Stimulated activated CD4-positive, alpha-beta T cell treated with anti-CD3 and anti-CD28 coated beads, Interleukin-1b, Interleukin-23, amount 100 ng/mL, for 1 hour (primary cell): ENCODE measurements at places on chromosomes 3 and 15.

DNA sequence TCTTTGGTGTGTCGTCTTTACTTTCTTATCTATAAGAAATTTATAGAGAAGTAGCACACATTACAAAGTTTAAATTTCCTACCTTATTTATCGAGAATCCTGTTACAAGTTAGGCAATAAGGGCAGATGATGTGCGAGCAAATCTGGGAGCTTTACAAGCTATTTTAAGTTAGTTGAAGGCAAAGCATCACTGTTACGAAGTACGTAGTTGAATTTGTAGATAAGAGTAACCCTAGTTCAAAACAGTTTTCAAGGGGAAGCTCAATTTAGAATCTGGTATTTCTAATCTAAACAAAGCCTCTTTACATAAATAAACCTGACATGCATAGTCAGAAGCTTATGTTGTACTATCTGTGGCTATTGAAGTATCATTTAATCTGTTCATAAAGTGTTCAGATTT, 8.4 kb downstream of the KBTBD8 start:
- no peak for DNase-seq

DNA sequence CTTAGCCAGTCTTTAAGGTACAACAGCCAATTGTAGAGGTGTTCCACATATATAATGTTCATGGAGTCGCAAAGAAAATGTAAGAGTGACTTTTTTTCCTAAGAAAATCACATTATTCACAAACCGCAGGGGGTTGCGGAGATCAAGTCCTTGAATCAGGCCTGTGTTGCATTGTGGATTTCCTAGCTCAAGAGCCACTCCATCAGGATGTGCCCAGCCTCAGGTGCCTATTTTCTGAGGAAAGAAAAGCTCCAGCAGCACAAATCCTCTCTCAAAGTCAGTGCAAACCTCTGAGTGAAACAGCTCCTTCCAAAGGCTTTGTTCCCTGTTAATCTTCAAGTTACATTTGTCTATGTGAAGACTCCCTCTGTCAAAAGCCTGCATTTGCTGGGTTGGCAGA, 349.4 kb downstream of the CLSTN2 start:
- no peak for DNase-seq

DNA sequence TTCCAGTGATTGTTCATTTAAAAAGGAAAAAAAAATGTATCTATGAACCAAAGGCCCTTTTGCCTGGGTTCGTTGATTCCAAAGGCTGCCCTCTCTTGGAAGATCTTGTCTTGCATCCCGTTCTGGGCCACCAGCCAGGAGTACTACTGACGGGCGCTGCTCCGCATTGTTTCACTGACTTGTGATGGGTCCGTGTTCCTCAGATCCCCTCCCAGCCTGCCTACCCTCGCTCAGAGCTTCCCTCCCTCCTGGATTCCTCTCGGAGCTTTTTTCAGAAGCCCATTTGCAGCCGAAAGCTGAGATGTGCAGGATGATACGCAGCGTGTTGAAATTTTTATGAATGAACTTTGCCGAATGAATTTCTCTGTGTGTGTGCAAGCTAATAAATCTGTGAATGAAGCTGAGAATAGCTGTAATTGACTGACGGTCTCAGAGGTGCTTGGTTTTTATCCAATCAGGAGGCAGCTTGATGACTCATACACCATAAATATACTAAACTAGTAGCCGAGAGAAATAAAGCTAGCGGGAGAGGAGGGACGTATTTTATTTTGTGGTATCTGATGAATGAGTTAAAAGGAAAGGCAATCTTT, at the start of gene SHC4:
Gene SHC4 (minus strand): TSS at position 396 of the 590 bp plus-strand sequence. CDS start 904 bp downstream, outside the sequence.
- no peak for DNase-seq

GRCh38 chr15:87938031-87938430, 318.5 kb downstream of the NTRK3 start:
- no peak for DNase-seq

- DNase-seq: no peak
These were observed 128.3 kb downstream of the WDR76 start for GRCh38 chr15:43955140-43955539.

DNA sequence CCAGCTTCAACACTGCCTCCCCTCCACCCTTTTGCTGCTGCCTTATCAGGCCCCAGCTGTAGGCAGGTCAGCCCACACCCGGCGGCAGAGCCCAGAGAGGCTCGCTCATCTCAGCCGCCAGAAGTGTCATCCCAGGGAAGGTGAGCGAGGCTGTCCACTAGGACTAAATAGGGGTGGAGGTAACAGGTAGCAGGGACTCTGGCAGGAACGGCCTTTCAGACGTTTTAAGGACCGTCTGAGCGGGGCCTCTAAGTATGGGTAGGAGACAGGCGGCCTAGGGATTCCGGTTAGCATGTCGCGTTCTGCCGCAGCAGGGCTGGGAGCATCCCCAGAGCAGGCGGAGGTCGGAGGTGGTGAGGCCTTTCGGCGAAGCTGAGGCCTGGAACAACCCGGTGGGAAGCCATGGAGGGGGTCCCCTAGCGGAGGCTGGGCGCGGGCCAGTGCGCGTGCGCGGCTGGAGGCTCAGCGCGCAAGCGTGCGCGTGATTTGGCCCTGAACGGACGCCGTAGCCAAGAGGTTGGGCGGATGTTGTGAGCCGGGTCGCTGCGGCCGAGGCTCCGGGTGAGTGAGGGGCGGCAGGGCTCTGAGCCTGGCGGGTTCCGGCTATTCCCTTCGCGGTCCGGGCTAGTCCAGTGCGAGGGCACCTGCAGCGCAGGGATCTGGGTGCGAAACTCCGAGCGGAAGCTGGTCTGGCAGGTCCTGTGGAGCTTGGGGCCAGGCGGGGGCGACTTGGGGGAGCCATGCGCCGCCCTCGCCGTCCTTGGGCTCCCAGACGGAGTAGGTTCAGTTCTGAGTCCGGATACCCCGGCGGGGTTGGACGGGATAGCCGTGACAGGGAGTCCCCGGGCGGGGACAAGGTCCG, at the start of the genes MST1 and RNF123:
Gene MST1 (minus strand): TSS at position 429 of the 862 bp plus-strand sequence. CDS start 783 bp downstream, outside the sequence.
Gene RNF123 (plus strand): TSS at position 512 of the 862 bp plus-strand sequence. CDS start 1,609 bp downstream, outside the sequence.
- DNase-seq: peak; percentile 83

GRCh38 chr3:70386846-70387245, 74.4 kb upstream of the MDFIC2 start:
- no peak for DNase-seq

- DNase-seq: no peak
These were observed 43.3 kb downstream of the CCNB2 start for GRCh38 chr15:59148153-59148833.

DNA sequence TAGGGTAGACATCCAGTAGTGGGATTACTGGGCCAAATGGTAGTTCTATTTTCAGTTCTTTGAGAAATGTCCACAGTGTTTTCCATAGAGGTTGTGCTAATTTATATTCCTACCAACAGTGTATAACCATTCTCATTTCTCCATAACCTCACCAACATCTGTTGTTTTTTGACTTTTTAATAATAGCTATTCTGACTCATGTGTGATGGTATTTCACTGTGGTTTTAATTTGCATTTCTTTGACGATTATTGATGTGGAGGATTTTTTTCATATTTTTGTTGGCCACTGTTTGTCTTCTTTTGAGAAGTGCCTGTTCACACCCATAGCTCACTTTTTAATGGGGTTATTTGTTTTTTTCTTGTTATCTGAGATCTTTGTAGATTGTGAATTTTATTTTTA, 125.2 kb downstream of the CFAP20DC start:
- no peak for DNase-seq

DNA sequence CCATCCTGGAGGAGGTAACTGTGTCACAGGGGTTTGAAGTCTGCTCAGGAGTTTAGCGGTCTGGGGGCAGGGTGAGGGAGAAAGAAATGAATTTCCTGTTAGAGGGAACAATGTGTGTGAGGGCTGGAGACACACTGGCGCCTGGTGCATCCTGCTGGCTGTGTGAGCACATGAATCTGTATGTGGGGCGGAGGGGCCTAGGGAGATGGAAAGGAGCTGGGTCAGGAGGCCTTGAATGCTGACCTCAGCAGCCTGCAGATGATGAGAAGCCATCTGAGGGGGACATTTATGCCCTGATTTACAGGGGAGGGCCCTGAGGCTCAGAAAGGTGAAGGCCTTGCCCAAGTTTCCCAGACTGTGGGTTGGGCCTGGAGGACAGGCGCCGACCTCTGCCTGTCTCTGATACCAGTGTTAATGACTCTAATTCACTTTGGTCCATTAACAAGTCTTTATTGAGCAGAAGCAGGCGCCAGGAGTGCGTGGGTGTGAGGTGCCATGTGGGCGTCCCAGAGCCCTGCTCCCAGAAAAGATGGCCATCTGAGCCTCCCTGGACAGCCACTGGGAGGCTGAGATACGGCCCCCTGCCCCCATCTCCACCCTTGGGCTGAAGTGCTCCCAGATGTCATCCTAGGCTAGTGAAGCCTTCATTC, 34.8 kb downstream of the LINGO1 start:
- no peak for DNase-seq

GRCh38 chr15:75198560-75199356, 2.9 kb upstream of the C15orf39 start:
- no peak for DNase-seq

- DNase-seq: no peak
These were observed 550 bp downstream of the RPP25 start for GRCh38 chr15:74955796-74956647.
